ENCODE measurements at places on chromosomes 5 and 9.

DNA sequence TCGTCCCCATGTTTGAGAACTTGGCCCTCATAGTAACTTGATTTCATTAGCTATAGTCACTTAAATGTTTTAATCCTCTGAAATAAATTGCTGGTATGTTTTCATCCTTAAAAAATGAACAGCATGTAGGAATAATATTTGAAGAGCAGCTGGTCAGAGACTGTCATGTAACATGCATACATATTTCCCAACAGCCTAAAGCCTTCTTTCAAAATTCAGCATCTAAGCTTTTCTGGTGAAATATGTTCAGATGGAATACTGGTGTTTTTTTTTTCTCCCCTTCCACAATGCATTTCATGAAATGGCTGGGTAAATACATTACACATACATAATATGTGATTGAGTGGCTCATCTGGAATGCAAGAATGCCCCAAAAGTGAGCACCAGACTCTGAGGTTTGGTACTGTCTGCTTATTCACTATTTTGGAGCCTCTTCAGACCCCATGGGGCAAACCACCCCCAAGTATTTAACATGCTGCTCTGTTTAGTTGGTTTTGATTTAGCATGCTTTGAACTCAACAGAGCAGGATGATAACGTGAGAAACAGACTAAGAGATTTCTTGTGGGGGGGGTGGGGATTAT is 94.0 kb downstream of the SMARCA2 start:
- DNase-seq, result no peak

DNA sequence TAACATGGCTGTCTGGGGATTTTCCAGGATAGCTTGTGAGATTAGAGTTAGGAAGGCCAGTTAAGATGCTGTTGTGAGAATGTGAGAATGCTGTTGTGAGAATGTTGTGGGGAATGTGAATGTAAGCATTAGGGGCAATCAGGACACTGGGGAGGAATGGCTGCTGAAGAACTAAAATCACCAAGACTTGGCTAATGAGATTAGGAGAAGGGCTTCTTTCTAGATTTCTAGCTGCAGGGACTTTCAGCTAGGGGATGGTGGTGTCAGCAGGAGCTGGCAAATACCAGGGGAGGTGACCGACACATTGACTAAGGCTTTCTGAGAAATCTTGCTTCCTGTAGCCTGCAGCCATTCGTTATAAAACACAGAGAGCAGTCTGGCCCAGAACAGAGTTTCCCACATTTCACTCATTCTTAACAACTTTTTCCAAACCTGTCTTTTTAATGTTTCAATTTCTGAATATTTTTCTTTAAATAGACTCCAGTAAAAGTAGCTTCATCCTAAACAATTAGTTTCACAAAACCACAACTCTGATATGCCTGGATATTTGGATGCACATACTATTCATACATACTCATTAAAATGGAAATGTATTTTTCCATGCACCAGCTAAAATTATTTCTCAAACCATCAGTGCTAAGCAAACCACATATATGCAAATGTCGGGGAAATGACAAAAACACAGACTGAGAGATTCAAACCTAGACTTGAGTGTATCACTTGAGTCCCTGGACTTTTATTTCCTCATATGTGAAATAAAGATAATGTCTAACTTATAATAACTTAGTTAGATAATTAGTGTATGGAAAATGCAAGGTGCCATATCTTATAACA is 89.3 kb upstream of the TNC start:
- no peak for DNase-seq

DNA sequence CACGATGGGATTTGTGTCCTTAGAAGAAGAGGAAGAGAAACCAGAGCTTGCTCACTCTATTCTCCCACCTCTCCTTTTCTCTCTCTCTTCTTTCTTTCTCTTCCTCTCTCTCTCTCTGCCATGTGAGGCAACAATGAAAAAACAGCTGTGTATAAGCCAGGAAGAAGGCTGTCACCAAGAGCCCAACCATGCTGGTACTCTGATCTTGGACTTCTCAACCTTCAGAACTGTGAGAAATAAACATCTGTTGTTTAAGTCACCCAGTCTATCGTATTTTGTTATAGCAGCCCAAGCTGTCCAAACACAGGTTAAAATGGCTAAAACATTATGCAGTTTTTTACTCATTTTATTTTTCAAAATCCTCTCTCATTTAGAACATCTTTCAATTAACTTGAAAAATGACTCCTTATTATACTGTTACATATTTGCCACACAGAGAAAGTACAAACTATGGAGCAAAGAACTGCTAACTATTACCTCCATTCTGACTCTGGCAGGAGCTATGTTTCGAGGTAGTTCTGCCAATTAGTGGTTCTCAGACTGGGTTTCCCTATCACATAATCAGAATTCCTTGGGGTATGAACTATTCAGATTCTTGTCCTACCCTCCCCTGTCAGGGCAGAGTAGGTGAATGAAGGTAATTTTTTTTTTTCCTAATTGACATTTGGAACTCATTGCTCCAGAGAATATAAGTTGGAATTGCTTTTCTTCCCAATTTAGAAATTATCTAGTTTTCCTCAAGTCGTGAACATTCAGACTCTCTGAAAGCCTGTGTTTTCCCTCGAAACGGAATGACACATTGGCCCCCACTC is 434.6 kb downstream of the ENC1 start:
- DNase-seq, result no peak

DNA sequence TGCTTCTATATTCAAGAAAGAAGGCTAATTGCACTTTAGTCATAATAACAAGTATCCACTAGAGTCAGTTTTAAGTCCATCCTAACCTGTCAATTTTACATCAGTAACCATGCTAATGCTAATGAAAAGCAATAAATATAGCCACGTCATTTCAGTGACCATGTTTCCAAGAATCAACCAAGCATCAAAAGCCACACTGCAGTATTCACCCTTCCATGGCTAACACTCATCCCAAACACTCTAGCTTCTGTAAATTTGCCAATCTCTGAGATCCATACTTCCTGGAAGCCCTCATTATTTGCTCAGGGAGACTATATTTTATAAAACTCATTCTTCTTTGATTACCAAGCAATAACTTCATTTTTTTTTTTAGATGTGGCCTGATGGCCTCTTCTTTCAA is 712.0 kb downstream of the CETN3 start:
- no peak for DNase-seq

DNA sequence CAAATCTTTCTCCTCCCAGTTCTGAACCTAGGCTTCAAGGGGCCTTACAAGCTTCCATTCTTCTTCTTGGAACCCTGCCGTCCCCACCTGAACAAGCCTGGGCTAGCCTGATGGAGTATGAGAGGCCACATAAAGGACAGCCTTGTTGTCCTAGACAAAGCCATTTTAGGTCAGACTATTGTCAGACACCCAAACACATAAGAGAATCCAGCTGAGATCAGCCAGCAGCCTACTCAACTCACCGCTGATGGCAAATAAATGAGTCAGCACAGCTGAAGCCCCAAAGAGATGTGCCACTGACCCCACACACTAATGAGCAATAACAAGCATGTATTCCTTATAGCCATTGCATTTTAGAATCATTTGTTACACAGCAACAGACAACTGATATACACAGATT is 33.8 kb downstream of the SVEP1 start:
- no peak for DNase-seq

GRCh38 chr9:110065532-110065931 is 142.4 kb downstream of the C9orf152 start:
- DNase-seq, result no peak

GRCh38 chr9:5578018-5578697 is 50.7 kb upstream of the RIC1 start:
- no peak for DNase-seq

DNA sequence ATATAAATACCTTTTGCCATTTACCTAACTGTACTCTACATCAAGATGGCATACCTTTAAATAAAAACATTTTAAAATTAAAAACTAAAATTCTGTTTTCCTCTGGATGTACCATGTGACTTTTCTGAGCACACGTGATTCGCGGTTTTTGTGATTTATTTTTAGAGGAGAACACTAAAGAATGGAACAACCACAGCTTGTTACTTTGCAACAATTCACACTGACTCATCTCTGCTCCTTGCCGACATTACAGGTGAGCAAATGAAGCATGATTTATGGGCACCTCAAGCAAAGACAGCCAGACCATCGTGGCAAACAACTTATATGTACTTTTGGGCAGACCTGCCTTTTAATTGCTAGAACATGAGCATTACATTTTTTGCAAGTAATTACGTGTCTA is 61.3 kb downstream of the GDA start:
- no peak for DNase-seq

GRCh38 chr9:18338042-18338441 is 135.9 kb upstream of the ADAMTSL1 start:
- no peak for DNase-seq

DNA sequence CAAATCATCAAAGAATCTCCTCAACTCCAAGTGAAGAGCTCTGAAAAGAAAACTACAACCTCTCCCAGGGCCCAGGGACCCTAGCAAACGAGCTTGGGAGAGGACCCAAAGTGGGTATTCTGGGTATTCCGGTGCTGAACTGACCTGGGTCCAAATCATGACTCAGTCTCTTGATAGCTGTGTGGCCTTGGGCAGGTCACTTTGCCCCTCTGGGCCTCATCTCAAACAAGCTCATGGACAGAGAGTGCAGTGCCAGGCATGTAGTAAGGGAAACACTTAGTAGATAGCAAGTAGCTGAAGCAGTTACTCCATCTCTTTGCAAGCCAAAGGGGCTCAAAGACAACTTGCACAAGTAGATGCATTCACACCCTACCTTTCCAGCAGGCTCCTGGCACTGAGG is 12.4 kb downstream of the ACSL6 start:
- no peak for DNase-seq

GRCh38 chr5:4541334-4541733 is 598.8 kb upstream of the ADAMTS16 start:
- no peak for DNase-seq

GRCh38 chr5:8749556-8749955 is 796.3 kb downstream of the SEMA5A start:
- no peak for DNase-seq

DNA sequence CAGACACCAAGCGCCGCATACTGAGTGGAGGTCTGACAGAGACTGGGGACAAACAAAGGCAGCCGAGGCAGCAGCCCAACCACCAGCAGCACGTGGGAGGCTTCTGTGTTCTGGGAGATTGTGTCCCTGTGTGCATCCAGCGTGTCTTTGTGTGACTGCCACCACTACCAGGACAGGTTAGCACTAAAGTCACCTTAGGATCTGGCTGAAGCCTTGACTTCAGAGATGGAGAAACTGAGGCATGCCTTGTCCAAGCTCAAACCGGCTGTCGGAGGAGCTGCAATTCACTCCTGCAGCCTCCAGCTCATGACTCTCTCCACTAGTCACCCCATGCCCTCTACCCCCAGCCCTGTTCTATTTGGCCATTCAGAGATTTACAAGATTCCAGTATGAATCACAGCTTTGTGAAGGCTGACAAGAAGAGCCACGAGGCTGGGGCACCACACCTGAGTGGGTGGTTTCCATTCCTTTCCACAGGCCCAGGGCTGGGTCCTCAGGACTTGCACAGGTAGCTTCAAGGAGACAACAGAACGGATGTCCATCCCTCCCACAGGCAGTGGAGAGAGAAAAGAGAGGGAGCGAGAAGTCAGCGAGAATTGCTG is 69.3 kb downstream of the SHB start:
- no peak for DNase-seq

GRCh38 chr5:142571371-142571770 is 114.5 kb downstream of the FGF1 start:
- no peak for DNase-seq

- no peak for DNase-seq
Measured at GRCh38 chr5:141477044-141477575, 1.3 kb downstream of the PCDHGC3 start.

DNA sequence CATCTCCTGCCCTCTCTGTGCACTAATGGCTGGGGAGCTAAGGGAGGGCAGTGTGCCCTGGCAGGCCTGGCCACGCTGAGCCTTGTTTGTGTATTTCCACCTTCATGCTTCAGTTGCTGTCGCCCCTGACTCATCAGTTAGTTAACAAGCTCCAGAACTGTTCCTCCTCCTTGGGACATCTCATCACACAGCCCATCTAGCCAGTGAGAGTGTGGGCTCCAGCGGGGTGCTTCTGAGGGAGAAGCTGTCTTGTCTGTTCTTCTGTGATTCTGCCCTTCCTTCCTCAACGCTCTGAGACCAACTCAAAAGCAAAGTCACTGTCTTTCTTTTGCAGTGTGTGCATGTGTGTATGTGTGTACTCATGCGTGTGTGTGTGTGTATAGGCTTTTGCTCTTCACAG is 58.3 kb upstream of the CPEB4 start:
- DNase-seq, result no peak

- DNase-seq, result no peak
Measured at GRCh38 chr5:91126448-91126847, 256.7 kb downstream of the ARRDC3 start.

DNA sequence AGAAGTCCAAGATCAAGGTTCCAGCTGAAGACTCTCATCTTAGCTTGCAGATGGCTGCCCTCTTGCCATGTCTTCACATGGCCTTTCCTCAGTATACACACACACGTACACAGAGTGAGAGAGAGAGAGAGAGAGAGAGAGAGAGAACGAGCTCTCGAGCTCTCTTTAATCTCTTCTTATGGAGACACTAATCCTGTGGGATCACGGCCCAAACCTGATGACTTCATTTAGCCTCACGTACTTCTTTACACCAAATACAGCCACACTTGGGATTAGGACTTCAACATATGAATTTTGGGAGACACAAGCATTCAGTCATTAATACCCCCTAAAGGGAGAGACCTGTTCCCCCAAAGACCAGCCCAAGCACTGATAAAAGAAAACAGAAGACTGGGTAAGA is 42.8 kb downstream of the SIL1 start:
- no peak for DNase-seq

GRCh38 chr5:166618526-166618925 is 1672.9 kb upstream of the WWC1 start:
- DNase-seq, result no peak

DNA sequence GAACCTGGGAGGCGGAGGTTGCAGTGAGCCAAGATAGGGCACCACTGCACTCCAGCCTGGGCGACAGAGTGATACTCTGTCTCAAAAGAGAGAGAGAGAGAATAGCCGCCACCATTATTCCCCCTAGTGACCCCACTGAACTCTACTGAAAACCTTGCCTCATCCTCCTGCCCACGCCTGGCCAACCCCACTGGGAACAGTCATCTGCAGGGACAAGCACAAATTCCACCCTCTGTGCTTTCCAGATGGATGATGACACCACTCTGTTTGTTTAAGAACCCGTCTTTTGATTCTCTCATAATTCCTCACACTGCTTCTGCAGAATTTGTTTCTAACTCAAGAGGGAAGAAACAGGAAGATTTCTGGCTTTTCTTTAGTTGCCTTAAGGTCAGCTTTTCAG is 12.2 kb downstream of the BHMT2 start:
- DNase-seq, result no peak

DNA sequence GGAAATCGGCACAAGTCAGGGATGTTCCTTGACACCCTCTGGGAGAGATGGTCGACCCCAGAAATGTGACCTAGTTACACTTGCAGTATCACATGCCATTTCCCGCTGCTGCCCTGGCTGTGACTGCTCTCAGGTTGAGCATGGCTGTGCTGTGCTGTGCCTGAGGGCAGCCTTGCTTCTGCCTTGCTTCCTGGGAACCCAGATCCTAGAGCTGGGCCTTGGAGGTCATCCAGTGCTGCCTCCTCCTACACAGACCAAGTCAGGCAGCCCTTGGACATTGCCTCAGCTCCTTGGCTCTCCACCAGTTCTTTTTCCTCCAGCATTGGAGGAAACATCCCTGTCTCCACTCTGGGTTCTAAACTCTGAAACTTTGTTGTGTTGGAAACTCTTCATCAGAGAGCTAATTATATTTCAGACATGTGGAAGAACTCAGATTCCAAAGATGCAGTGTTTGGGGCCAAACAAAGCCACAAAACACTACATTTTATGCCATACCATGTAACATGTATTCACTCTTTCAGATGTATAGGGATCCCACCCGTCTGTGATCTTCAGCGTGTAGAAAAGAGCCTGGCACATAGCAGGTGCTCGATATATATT is 6.1 kb downstream of the MAMDC2 start:
- no peak for DNase-seq
